ENCODE measurements at places on chromosomes 16 and 17. TPM values are rescaled to one million over a fixed set of nuclear protein-coding genes. Genes with fewer than 3 reads are reported as not detected.

SNAI3 gene
- total RNA-seq: 0.09 TPM

KRTAP17-1 gene
- total RNA-seq: not detected

DNA sequence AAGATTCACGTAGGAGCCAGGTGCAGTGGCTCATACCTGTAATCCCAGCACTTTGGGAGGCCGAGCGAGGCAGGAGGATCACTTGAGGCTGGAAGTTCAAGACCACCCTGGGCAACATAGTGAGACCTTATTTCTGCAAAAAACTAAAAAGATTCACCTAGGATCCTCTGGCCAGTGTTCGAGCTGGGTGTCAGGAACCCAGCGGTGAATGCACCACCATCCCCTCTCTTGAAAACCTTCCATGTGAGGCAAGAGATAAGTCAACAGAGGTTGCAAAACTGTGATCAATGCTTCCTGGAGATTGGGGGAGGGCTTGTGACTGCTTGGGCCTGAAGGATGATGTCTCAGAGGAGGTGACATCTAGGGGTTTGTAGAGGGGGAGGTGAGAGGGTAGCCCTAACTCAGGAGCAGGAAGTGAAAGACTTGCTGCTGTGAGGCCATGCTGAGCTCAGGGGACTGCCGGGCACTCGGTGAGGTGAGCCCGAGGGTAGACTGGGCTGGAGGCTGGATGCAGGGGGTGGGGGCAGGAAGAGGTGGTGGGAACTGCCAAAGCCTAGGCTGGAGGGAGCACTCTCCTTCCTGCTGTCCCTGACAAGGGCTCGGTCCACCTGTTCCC, 11.7 kb downstream of the GJD3 start:
- DNase-seq: no peak

DNA sequence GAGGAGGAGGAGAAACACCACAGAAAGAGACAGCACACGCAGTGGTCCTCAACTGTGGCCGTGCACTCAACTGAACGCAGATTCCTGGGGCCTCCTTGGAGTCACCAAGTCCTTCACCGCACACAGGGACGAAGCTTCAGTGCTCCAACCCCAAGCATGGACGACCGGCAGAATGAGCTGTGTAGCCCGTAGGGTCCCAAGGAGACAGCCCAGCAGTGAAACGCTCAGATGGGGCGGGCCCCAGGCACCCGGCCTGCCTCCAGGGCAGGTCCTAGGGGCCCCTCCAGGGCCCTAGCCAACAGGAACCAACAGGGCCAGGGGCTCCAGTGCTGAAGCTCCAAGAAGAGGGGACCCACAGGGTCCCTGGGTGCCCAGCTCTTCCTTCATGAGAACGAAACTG, 13.2 kb downstream of the RAB40B start:
- DNase-seq: no peak

DNA sequence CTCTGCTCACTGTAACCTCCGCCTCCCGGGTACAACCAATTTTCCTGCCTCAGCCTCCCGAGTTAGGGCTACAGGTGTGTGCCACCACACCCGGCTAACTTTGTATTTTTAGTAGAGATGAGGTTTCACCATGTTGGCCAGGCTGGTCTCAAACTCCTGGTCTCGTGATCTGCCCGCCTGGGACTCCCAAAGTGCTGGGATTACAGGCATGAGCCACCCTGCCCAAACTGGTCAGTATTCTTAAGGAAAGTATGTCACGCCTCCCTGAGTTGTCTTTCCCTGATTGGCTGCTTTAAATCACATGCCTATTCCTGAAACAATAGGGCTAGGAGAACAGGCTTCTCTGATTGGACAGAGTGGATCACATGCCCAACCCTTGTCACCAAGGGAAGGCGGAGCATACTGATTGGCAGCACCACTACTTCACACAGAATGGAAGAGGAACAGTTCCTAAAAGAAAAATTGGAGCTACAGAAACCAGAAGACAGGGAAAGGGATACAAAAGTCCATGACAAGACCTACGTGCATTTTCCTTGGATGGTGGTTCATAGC, 17.6 kb upstream of the CYB5B start:
- DNase-seq: no peak

MT2A gene
- 82.5 TPM for total RNA-seq

DNA sequence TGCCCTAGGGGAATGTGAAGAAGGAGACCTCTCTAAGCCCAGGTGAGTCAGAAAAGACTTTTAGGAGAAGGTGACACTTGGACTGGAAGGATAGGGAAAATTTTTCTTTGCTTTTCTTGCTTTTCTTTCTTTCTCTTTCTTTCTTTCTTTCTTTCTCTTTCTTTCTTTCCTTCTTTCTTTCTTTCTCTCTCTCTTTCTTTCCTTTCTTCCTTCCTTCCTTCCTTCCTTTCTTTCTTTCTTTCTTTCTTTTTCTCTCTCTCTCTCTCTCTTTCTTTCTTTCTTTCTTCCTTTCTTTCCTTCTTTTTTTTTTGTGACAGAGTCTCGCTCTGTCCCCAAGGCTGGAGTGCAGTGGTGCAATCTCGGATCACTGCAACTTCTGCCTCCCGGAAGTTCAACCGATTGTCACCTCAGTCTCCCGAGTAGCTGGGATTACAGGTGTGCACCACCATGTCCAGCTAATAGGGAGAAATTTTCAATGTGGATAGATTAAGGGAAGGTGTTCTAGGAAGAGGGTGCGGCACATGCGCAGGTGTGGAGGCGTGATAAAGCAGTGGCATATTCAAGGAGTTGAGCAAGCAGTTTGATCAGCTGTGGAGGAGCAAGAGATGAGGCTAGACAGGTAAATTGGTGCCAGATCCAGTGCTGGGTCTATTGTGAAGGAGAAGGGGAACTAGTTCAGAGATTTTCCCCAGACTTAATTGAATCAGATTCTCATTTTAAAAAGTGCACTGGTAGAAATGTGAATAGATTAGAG, 40.4 kb downstream of the MMD start:
- no peak for DNase-seq

DNA sequence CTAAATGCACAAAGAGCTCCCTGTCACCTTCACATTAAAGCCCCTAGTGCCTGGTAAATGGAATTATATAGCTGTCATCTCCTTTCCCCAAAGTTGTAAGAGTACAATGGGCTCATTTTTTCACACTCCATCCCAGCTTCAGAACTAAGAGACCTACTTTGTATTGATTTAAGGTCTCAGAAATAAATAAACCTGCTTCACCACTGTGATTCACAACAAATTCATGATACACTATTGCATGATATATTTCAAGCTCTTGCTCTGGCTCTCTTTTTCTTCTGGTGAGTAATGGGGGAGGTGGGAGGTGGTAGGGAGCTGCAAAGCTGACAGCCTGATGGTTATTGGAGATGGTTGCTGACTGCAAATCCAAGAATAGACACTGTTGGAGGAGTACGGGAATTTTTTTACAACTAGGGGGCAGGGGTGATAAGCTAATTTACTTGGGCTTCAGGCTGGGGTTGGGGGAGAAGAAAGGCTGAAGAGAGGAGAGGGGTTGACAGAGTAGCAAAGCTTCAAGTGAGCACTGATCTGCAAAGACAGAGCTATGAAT, 189.9 kb downstream of the AATF start:
- DNase-seq: no peak

DNA sequence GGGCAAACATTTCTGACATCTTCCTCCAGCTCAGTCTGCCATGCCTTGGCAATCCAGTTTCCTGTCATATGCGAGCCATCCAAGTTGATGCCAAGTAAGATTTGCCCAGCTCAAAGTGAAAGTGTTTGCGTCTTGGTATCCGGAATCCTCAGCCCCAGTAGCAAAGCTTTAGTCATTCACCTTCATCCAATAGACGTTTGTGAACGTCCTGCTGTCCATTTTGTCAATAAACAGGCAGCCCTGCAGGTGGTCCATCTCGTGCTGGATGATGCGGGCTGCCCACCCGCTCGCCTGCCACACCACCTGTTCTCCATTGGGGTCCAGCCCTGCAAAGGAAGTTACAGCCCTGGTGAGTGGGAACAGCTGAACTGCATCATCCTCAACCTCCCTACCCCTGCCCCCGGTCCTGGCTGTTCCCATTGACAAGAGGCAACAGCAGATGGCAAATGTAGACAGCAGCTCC, 1.5 kb downstream of the PDF start:
- DNase-seq: peak; percentile 64

GRCh38 chr16:72210555-72210954, 38.6 kb upstream of the PMFBP1 start:
- no peak for DNase-seq

- DNase-seq: no peak
These were observed 40.1 kb downstream of the PEMT start for GRCh38 chr17:17551361-17551760.

DNA sequence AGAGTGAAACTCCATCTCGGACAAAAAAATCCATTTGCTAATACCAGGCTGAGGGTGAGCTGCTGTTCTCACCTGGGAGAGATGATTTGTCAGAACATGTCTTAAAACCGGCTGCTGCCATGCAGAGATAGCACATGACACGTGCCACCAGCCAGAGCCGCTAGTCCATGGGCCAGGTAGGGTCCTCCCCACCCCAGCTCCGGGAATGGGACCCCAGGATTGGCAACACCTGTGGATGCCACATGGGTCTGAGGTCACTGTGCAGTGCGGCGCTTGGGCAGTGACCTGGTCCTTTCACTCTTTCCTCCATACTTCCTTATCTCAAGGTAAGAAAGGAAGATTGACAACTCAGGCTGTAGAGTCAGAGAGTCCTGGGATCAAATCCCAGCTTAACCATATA, 393.3 kb upstream of the TNRC6C start:
- DNase-seq: no peak

EIF3C gene
- 147 TPM for total RNA-seq

DNA sequence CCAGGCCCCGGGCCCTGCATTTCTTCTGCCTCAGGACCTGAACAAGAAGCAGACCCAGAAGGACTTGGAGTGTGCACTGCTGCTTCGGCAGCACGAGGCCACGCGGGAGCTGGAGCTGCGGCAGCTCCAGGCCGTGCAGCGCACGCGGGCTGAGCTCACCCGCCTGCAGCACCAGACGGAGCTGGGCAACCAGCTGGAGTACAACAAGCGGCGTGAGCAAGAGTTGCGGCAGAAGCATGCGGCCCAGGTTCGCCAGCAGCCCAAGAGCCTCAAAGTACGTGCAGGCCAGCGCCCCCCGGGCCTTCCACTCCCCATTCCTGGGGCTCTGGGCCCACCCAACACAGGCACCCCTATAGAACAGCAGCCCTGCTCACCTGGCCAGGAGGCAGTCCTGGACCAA, 9.2 kb downstream of the HIRIP3 start:
- no peak for DNase-seq

DNA sequence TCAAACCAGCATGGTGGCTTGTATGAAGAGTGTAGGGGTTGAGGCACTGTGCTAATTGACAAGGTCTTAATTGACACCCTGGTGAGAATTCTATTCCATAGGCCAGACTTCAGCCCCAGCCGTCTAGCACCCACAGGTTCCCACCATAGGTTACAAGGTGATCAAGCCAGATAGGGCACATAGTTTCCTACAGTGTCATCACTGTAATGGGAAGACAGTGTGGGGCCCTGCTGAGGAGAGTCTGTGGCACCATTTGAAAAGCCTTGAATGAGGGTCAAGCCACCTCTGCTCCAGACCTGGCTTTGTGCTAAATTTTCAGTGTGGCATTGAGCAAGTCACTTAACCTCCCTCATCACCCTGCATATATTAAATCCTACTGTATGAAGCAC, 36.2 kb downstream of the YPEL2 start:
- no peak for DNase-seq

JUP gene
- 416 TPM for total RNA-seq

- peak; percentile 45 for DNase-seq
These were observed 504 bp downstream of the MAZ start for GRCh38 chr16:29806641-29807425.

ZNF469 gene
- total RNA-seq: 1.0 TPM

GRCh38 chr17:49312722-49313121, 49.3 kb downstream of the ZNF652 start:
- peak; percentile 14 for DNase-seq

FLOT2 gene
- total RNA-seq: 195 TPM

DNA sequence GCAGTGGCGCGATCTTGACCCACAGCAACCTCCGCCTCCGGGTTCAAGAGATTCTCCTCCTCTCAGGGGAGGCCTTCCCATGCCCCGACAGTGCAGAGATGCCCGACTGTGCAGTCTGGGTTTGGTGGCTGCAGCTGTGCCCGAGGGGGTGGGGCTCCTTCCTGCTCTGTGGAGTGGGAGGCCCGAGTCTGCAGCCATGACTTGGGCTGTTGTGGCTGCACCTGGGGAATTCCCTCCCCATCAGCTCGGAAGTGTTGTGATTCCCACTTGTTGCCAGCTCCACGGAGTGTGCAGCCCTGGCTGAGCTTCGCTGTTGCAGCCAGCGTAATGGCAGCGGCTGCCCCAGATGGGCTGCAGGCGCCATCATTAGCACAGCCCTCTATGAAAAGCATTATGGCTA, 66.4 kb upstream of the SMIM36 start:
- DNase-seq: peak; percentile 20

SEPHS2 gene
- total RNA-seq: 16.0 TPM

GRCh38 chr16:85072947-85073346, 39.3 kb downstream of the CIBAR2 start:
- DNase-seq: no peak

- peak; percentile 45 for DNase-seq
These were observed 29.4 kb downstream of the TANC2 start for GRCh38 chr17:62995377-62995885.

GRCh38 chr16:66455970-66456369, 28.9 kb downstream of the BEAN1 start:
- DNase-seq: no peak

PYDC1 gene
- not detected for total RNA-seq

- DNase-seq: no peak
These were observed 121.1 kb upstream of the XYLT1 start for GRCh38 chr16:17591655-17592405.

SPAG7 gene
- total RNA-seq: 57.5 TPM

- DNase-seq: no peak
These were observed 118.8 kb upstream of the GSE1 start for GRCh38 chr16:85494315-85494714.

NKIRAS2 gene
- 44.2 TPM for total RNA-seq

GRCh38 chr17:61160204-61160603, 239.4 kb upstream of the TBX2 start:
- no peak for DNase-seq

- no peak for DNase-seq
These were observed 2.9 kb upstream of the CCDC102A start for GRCh38 chr16:57539072-57539796.

RNU2-1 gene
- total RNA-seq: not detected

Data from dermis blood vessel endothelial cell (primary cell).